ENCODE measurements at places on chromosomes 7 and 10.

GRCh38 chr7:148056406-148056805 lies 534.2 kb upstream of the C7orf33 start:
- no peak for DNase-seq

DNA sequence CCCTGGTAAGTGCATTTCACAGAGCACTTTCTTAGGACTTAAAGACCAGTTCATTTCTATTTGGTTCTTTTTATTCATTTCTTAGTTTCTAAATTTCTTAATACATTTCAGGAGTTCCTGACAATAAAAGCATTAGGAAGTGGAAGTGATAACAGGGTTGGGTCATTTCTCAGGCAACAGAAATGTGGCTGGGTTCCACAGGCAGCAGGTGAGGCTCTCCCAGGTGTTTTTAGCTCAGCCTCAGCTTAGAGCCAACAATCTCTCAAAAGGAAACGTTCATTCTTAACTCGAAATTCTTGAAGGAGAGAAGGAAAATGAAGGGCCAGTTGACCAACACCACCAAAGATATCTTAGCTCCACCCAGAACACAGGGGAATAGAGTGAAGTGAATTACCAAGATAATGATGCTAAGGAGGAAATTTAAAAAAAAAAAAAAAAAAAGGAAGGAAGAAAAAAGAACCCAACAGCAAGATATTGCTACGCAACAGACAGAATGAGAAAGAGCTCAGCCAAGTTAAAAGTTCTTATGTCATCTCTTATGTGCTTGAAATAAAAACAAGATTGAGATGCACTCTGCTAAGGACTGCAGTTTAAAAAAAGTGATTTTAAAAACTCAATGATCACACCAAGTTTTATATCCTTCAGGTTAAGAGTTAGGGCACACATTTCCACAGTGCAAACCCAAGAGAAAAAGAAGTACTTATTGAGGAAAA lies 230.1 kb downstream of the GLI3 start:
- DNase-seq = no peak

DNA sequence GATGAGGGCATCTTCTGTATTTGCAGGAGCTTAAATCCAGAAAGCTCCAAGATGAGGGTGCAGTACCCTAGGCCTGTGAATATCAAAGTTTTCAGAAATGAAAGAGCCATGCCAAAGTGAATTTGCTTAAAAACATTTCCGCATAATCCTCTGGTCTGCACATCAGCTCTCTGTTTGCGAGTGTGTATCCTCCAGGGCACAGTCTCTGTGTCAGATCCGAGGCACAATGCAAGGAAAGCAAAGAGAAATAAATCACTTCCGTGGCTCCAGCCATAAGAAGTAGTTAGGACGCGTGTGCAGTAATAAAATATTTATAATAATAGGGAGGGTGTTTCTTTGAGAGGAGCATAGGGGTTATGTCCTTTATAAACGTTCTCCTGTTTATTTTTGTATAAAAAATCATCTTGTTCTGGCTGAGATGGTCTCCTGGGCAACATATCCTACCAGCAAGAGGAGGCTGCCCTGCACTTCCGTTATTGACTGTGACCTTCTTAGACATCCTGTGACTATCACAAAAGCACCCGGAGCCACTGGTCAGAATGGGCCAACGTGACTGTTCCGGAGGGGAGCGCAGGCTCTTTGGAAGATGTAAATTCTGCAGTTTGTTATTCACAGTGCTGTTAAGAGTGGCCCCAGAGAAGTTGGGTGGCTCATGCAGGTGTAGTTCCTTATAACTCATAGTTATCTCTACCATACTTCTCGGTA lies 667.6 kb upstream of the FOXK1 start:
- no peak for DNase-seq

DNA sequence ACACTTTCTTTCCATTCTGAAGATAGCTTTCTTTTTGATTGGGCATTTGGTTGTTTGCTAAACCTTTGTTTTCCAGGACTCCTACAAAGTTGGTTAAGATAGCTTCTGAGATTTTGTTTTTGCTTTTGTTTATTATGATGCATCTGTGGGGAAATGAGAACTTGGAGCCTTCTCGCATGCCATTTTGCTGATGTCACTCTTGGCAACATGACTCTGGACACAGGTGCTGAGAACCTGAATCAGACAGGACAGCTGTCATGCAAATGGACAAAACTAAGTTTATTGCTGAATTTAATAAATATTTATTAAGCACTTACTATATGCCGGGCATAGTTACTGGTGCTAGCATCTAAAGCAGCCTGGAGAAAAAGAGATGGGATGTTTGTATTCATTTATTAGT lies 274.1 kb downstream of the ZEB1 start:
- no peak for DNase-seq

DNA sequence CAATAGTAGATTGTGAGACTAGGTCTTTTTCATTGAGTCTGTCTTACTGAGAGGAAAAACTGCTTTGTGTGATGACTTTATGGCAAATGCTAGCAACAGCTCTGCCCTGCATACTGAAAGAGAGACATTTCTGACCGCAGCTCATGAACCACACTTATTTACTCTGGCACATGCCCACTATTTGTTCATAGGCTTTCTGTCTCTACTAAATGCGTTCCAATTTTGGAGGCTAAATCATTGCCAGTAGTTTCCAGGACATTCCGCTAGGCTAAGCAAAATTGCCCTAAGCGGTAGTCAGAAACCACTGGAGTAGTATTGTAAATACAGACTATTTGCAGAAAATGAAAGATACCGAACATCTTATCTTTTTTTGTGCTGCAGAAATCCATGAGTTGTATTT lies 55.6 kb upstream of the DLX6 start:
- no peak for DNase-seq

- no peak for DNase-seq
Measured at GRCh38 chr10:35000936-35001335, 89.2 kb downstream of the CUL2 start.

GRCh38 chr7:106493041-106493731 lies 167.8 kb downstream of the CCDC71L start:
- no peak for DNase-seq

DNA sequence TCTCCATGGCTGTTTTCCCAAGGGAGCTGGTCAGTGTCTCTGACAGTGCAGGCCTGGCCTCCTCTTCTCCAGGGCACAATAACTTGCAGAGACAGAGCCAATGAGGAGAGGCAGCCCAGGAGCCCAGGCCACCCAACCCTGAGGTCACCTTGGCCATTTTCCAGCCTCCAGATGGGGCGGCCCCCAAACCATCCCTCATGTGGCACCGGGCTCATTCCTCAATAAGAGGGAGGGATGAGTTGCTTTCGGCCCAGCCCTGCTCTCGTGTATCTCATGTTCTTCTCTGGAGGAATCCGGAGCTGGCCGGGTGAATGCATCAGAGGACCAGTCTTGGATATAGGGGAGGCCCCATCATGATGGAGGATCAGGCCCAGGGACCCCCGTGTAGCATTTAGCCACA lies 98.9 kb downstream of the C10orf105 start:
- DNase-seq = no peak

- no peak for DNase-seq
Measured at GRCh38 chr10:52115823-52116222, 198.3 kb upstream of the DKK1 start.

DNA sequence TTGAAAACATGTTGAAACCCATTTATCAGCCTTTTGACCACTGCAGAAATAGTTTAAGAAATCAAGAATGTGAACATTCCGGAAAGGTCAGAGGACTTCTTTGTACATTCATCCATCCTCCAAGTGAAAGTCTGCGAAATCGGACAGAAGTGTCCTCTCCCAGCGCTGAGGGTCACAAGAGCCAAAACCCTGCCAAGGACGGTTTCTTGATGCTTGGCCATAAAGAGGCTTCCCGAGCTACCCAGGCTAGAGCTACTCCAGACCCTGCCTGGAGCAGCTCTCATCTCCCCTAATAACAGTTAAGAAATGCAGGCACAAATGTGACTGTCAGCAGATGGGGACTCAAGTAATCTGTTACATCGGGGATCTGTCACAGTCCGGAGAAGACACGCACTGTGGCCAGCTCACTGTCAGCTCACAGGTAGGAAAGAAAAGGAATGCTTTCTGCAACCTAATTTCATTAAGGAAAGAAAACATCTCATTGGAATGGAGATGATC lies 4.5 kb upstream of the CYTH3 start:
- DNase-seq = no peak

DNA sequence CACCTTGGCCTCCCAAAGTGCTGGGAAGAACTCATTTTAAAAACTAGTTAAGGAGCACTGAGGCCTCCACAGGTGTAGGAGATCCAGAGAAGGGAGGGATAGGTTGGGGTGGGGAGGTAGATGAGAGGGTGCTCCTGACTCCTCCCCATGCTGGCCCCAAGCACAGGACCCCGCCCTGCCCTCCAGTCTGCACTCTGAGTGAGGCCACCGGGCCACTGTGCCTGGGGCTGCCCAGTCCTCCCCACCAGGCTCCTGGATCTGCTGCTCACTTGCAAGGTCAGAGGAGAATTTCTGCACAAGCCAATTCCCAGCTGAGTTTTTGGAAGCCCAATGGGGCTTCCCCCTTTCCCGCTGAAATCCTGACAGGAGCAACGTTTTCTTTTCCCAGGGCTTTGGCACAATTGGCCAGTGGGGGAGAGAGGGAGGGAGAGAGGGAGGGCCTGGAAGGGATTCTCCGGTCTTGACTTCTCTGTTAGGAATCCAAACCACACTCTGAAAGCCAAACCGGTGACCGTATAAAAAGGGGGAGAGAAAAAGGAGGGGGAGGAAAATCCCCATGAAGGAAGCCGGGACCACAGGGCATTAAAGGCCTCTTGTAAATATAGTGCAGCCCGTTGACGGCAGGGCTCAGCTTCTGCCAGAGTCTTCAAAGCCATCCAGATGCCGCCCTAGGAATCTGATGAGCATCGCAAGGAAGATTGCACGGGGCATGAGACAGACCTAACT lies 116.2 kb downstream of the SH3PXD2A start:
- DNase-seq = no peak

GRCh38 chr7:70056363-70056762 lies 458.1 kb downstream of the AUTS2 start:
- DNase-seq = no peak

GRCh38 chr10:96951954-96952353 lies 119.9 kb downstream of the LCOR start:
- no peak for DNase-seq

DNA sequence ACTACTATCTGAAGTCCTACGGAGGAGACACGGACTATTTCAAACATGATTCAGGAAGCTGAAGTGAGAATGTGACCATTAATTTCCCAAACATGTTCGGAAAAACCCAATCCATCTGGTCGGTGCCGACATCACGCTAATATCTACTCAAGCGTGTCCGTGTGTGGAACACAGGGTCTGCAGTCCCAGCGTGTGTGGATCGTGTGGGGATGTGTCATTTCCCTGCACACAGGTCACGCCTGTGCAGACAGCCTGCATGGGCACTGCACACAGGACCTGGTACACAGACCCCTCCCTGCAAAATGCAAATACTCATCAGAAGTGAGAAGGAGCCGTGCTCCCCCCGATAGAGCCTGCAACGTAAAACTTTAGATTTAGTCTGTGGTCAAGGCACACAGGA lies 57.8 kb downstream of the CARD11 start:
- no peak for DNase-seq

DNA sequence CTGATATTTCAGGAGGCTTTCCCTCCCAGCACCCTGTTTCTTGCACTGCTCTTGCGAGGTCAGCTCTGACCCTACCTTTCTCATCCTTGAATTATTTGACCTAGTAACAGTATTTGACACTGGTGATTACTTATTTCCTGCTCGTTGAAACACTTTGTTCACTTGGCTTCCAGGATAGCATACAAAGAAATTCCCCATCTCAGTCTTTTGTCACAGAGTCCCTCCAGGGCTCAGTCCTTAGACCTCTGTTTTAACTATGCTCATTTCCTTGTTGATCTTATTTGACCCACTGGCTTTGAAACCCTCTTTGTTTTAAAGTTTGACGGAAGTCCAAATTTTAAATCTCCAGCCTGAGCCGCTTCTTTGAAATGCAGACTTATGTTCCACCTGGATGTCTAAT lies 29.9 kb downstream of the BMPR1A start:
- no peak for DNase-seq

- no peak for DNase-seq
Measured at GRCh38 chr10:132371641-132372081, 25.3 kb upstream of the PWWP2B start.

- DNase-seq = no peak
Measured at GRCh38 chr10:108566316-108567107, 1356.8 kb downstream of the XPNPEP1 start.

DNA sequence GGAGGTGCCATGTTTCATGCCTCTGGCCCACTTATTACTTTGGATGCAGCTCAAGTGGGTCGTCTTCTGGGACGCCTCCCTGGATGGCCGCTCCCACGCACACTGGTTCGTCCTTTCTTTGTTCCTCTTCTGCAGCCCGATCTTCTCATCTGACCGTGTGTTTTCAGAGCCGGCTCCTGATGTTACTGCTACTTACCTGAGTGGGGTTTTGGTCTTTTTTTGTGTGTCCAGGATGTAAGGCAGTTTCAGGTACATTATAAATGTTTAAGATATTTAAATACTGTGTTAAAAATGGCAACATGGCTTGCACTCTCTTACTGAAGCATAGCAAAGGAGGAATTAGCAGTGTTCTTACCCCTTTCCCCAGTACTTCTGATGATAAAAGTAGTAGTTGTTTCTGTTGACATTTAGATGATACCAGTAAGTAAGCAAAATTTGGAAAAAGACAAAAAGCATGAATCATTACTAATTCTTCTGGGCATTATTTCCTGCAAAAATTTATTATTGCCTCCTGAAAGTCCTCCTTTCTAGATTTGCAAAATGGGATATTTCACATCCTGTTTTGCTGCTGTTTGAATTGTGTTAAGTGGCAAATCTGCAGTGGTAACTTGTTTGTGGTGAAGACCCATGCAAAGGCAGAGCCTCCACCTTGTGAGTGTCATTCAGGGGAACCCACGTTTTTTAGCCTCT lies 59.4 kb downstream of the SHH start:
- no peak for DNase-seq

- DNase-seq = no peak
Measured at GRCh38 chr7:124783271-124783670, 17.7 kb upstream of the GPR37 start.

GRCh38 chr10:96339956-96340904 lies 18.6 kb downstream of the OPALIN start:
- DNase-seq = peak; percentile 56

DNA sequence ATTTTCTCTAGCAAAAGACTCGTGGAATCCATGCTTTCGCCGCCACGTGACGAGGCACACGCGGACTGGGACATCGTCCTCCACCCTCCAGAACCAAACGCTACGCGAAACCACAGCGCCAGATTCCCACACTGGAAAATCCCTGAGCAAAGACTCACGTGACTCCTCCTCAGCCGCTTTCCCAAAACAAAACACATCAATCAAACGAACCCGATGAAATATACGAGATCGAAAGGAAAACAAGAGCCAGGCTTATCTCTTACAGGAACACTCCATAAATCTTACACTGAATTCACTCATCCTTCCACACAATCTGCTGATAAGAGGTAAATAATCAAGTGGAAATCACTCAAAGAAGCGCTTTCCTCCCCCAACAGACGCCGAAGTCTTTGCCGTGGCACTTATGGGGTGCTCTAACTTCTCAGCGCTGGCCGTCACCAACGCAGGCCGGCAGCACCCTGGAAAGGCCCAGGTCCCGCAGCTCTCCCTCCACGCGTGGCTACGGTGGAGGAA lies 23.8 kb downstream of the DIP2C start:
- DNase-seq = no peak
